ENCODE measurements at places on chromosomes 3 and 15.
A peak's percentile ranks its signal among the peaks of the same experiment; 100 is the strongest.

DNA sequence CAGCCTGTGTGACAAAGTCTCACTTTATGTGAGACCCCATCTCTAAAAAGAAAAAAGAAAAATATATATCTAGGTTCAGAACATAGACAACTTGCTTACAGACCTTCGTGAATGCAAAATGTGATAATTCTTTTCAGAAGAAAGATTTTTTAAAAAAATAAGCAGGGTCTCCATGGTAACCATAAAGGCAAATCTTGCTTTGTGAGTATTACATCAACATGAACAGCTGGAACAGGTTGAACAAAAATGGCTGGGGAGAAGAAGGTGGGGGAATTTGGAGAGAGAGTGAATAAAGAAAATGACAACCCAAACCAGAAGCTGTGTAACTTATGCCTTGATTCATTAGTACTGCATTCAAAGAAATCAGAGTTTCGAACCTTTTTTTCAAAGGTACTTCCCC lies 125.2 kb upstream of the RAP2B start:
- DNase-seq: peak; percentile 23

DNA sequence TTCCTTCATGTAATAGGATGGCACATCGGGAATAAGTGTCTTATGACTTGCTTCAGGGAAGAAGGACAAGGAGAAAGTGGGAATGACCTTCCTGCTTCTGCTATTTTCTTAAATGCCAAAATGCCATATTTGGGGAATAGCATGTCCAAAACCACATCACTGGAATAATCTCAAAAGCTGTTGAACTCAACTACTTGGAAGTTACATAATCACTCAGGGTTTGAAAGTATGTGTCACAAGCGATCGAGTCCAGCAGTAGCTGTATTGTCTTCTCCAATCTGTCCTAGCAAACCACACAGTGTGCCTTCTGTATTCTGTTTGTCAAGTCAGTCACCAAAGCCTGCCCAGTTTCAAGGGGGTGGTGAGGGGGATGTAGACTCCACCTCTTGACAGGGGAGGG lies 58.3 kb upstream of the GADL1 start:
- no peak for DNase-seq

DNA sequence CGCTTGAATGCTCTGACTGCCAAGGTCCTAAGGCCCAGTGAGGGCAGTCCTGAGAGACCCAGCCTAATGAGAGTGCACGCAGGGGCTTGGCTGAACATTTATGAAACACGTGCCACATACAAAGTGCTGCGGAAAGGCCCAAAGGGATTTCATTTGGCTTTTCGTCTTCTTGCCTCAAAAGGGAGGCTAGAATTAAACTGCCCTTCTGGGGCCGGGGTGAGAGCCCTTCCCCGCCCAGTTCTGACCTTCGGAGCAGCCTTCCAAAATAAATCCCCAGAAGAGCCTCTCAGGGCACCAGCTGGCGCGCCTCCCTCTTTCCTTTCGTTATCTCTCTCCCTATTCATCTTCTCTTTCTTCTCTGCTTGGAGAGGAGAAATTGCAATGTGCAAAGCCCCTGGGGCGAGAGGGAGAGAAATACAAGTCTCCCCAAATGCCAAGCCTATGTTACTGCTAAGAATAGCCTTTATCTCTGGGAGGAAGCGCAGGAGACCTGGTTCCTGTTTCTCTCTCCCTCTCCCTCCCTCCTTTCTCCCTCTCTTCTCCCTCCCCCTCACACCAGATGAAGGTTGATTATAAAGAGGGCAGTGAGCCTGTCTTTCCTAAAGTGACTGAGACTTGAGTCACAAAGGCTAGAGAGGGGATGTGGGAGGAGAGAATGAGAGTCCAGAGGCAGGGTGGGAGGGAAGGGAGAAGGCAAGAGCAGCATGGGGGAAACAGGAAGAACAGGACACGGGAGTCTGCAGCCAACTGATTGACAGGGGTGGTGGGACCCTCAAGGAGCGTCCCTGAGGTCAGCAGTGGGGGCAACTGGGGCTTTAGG lies 36.7 kb upstream of the NDUFB4 start:
- no peak for DNase-seq

GRCh38 chr15:91882858-91883586 lies 29.5 kb downstream of the SLCO3A1 start:
- DNase-seq: no peak

GRCh38 chr3:126342991-126343648 lies 14.1 kb downstream of the KLF15 start:
- DNase-seq: peak; percentile 35

- DNase-seq: no peak
Observed at GRCh38 chr15:93524432-93524831, 435.4 kb upstream of the RGMA start.

- no peak for DNase-seq
Observed at GRCh38 chr15:86199467-86200145, 119.9 kb downstream of the AGBL1 start.

DNA sequence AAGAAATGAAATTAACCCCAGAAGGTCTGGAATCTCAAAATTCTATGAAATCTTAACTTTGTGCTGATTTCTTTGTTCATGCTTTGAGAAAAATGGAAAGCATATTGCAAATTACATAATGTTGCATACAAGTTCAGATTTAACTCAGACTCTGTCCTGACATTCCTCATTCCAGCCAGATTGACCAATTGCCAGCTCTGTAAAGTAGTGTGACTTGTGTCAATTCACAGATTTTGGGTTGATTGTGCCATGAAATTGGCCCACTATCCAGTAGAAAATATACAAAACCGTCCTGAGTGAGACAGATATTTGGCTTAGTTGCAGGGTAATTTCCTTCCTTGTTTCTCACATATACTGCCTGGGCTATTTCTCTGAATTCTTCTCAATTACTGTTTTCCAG lies 1312.6 kb downstream of the ROBO1 start:
- no peak for DNase-seq

DNA sequence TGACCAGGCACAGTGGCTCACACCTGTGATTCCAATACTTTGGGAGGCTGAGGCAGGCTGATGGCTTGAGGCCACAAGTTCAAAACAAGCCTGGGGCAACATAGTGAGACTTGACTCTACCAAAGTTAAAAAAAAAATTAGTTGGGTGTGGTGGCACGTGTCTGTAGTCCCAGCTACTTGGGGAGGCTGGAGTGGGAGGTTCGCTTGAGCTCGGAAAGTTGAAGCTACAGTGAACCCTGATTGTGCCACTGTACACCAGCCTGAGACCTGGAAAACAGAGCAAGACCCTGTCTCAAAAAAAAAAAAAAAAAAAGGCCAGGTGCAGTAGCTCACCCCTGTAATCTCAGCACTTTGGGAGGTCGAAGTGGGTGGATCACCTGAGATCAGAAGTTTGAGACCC lies 3.1 kb downstream of the CDC25A start:
- no peak for DNase-seq

GRCh38 chr15:80423215-80423614 lies 19.0 kb downstream of the ARNT2 start:
- no peak for DNase-seq

- DNase-seq: no peak
Observed at GRCh38 chr15:77871852-77872371, 205.6 kb downstream of the TBC1D2B start.

DNA sequence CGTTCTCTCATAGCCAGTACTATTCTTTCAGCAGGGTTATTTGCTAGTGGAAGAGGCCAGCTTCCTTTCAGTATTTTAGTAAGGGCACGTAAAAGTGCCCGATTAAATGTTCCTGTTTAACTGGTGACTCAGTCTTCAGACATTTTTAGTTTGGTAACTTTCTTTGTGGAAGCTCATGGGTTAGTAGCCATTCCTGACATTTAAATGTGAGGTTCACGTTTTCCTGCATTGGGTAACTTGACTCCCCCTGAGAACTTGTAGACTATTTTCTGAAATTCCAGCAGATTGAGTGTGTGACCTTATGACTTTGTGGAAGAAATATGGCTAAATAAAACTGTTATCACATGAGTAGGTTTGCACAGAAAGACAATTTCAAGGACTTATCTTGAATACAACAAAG lies 16.9 kb downstream of the ABHD2 start:
- no peak for DNase-seq

- no peak for DNase-seq
Observed at GRCh38 chr15:39728845-39729244, 53.8 kb downstream of the FSIP1 start.

GRCh38 chr15:95558131-95558530 lies 772.4 kb upstream of the NR2F2 start:
- no peak for DNase-seq

- DNase-seq: no peak
Observed at GRCh38 chr3:188712248-188712924, 459.4 kb upstream of the TPRG1 start.

GRCh38 chr3:30964612-30965011 lies 70.2 kb upstream of the GADL1 start:
- DNase-seq: no peak

DNA sequence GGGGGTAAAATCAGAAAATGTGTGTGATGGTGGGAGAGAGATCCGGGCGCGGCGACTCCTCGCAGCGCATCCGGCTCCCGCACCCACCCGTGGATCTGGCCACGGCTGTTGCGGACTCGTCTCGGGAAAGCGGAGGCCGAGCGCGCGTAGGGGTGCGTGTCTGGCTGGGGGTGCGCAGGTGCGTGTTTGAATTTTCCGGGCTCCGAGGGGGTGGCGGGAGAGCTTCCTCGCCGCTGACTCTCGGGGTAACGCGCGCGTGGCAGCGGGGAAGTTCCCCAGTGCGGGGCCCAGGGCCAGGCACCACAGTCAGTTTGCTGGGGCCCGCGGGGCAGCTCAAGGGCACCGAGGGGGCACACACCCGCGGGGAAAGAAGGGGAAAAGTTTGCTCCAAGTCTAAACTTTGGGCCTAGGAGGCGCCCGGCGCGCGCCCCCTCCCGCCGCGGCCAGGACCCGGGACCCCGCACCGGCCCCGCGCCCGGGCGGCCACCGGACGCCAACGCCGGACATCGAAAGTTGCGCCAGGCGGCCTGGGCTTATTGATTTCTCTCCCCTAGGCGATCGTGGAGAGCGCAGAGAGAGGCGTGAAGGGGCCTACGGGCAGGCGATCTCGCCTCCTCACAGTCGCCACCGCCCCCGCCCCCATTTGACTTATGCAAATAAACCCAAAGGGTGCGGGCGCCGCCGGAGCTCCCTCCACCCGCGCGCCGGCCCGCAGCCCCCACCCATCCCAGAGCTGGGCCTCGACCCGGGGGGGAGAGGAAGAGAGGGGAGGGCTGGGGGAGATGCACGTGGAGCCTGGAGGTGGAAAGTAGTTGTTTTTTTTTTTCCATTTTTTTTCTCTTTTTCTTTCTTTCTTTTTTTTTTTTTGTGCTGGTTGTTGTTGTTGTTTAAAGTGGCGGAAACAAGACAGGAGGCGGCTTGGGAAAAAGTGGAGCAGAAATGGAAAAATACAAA lies 639 bp downstream of the FOXP1 start:
- peak; percentile 90 for DNase-seq

DNA sequence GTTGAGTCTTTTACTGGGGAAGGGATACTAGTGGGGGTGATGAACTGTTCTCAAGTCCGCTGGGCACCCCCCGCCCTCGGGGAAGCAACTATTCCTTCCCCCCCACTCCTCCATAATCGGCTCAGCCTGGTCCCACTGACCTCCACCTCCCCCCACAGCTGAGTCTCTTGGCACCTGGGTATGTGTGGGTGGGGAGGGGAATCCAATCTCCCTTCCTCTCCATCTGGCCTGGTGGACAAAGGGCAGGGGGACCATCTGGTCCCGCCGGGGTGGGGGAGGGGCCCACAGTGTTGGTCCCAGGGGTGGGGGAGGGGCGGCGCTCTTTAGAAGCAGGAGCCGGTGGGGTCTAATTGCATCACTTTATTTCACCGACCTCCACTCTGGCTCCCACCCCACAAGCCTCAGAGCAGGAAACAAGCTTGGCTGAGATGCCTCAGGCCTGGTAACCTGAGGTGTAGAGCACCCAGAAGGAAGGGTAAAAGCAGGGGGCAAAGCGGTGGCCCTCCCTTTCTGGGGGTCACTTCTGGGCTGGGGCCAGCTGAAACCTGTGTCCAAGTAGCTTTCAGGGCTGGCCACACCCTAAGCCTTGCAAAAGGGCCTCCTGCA lies 1.0 kb upstream of the PCBP4 start:
- no peak for DNase-seq

GRCh38 chr15:85429522-85429921 lies 49.1 kb downstream of the AKAP13 start:
- no peak for DNase-seq

- DNase-seq: no peak
Observed at GRCh38 chr15:41535544-41535943, 8.5 kb downstream of the RPAP1 start.

GRCh38 chr3:190863119-190863465 lies 598 bp upstream of the GMNC start:
- peak; percentile 40 for DNase-seq

GRCh38 chr3:66241466-66241865 lies 20.7 kb downstream of the SLC25A26 start:
- DNase-seq: no peak

- no peak for DNase-seq
Observed at GRCh38 chr15:98151096-98151495, 190.6 kb downstream of the ARRDC4 start.

GRCh38 chr3:121793078-121793477 lies 41.8 kb downstream of the IQCB1 start:
- DNase-seq: no peak

DNA sequence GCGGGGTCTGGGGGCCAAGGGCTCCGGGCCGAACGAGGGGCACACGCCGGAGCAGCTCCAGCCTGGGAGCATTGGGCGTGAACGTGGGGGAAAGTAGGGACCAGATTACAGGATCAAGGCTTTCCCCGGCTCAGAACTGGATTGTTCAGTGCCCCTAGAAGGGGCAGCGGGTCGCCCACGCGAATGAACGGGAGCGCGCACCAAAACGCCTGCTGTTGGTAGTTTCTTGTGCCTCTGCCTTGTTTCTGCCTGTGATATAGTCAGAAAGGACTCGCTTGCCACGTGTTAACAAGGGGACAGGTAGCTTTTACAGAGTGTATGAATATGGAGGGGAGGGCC lies 1.1 kb downstream of the CASR start:
- peak; percentile 12 for DNase-seq

DNA sequence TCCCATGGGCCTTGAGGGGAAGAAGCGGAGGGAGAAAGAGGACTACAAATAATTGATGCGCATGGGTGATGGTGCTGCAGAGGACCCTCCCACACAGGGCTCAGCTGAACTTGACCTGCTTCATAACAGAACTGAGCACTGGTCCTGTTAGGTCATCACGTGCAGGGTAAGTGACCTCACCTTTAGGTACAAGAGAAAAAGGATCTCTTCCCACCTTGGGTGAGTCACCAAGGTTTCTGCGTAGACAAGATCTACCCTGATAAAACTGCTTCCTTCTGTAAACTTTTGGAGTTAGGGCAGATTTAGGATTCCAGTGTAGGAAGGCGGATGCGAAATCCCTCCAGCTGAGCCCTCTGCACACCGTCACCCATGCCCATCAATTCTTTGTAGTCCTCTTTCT lies 67.1 kb downstream of the FEM1B start:
- no peak for DNase-seq
